ENCODE measurements at places on chromosomes 3 and 15.
A peak's percentile ranks its signal among the peaks of the same experiment; 100 is the strongest.

- DNase-seq = peak; percentile 15
Measured at GRCh38 chr3:59212128-59212779, 162.4 kb upstream of the CFAP20DC start.

DNA sequence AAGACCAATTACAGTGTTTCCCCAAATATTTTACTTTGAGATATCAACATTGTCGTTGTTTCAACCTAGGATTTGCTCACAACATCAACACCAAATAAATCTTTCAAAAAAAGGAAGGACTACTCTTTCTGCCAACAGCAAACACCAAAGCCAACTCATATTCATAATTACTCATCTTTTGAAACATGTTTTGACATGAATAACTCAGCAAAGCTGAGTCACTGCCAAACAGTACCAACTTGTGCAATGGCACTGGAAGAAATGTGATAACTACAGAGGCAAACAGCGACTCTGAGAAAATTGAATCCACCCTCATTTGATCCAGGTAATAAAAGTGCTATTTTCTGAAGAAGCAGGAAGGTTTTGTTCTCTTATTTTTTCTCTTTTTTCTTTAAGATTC is 67.2 kb downstream of the PEX5L start:
- peak; percentile 35 for DNase-seq

- no peak for DNase-seq
Measured at GRCh38 chr3:178263236-178263916, 272.9 kb upstream of the KCNMB2 start.

- no peak for DNase-seq
Measured at GRCh38 chr3:12157026-12157425, 1.7 kb downstream of the TIMP4 start.

GRCh38 chr3:100437721-100438622 is 36.6 kb downstream of the LNP1 start:
- no peak for DNase-seq

DNA sequence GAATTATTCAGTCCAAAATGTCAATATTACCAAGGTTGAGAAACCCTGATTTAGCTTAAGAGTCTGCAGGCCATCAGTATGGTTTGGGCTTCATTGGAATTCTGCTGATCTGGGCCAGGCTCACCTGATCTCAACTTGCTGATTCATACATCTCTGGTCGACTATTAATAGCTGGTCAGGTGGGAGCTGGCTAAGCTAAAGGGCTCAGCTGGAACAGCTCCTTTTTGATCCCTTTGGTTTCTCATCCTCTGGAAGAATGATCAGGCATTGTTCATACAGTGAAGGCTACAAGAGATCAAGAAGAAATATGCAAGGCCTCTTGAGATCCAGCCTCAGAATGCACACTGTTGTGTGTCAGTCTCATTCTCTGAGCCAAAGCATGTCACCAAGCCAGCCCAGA is 123.3 kb upstream of the MME start:
- DNase-seq = no peak

GRCh38 chr3:13411186-13411860 is 8.8 kb downstream of the NUP210 start:
- DNase-seq = no peak

DNA sequence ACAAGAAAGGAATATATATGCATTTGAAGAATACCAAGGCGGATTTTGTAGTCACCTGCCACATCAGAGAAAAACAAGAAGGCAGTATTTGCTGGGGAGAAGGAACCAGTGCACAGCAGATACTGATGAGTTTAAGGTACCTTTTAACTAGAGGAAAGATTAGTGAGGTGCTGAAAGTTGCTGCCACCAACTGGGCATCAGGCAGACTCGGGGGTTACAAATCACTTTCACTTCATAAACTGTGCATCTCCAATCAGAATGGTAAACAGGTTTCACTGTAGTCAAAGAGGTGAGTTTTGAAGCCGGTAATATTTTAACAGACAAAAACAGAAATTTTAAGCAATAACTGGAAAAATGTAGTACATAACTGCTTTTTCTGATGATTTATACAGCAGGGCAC is 4.1 kb downstream of the FBN1 start:
- DNase-seq = no peak

DNA sequence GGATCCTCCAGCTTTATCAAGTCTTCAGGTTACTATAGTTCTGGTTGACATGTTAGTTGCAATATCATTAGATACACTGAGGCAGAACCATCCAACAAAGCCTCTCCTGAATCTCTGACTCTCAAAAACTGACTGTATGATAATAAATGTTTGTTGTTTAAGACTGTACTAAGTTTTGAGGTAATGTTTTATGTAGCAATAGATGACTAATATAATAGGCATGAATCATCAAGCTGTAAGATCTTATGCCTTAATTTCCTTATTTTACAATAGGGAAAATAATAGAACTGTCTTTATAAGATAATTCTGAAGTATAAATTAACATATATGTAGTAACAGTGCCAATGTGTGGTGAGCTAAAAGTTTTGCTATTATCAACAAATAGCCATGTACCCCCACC is 88.9 kb upstream of the TBC1D5 start:
- DNase-seq = no peak

DNA sequence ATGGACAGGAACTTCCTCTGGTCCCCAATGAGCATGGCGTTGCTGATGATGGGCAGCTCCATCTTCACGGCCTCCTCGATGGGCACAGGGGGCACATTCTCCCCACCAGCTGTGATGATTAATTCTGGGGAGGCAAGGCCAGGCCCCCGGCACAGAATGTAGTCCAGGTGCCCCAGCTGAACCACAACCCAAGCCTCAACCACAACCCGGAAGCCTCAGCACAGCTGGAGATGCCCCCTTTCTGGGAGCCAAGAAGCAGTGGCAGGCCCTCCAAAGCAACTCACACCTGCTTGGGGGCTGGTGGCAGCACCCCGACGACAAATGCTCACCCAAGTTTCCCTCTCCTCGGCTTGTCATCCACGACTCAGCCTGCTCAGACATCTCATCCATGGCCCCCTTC is 25.2 kb downstream of the IDH3A start:
- DNase-seq = no peak

DNA sequence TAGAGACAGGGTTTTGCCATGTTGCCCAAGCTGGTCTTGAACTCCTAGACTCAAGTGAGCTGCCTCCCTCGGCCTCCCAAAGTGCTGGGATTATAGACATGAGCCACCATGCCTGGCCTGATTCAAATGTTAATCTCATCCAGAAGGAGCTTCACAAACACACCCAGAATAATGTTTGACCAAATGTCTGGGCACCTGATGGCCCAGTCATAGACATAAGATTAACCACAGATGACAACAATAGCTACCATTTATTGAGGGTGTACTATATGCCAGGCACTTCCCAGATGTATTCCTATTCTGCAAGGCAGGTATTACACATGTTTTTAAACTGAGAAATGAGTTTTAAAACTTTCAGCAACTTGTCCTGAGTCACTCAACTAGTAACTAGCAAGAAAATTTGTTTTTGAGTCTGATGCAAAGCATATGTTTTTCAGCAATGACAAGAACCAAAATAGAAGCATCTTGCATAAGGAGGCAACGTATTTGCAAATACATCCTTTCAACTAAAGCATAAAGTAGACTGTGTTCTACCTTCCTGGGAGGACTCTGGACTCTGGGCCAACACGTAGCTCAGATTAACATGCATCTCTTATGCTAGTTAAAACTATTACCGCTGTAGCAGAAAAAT is 8.1 kb upstream of the SPG21 start:
- DNase-seq = no peak

- no peak for DNase-seq
Measured at GRCh38 chr15:80929689-80930088, 59.9 kb downstream of the MESD start.

DNA sequence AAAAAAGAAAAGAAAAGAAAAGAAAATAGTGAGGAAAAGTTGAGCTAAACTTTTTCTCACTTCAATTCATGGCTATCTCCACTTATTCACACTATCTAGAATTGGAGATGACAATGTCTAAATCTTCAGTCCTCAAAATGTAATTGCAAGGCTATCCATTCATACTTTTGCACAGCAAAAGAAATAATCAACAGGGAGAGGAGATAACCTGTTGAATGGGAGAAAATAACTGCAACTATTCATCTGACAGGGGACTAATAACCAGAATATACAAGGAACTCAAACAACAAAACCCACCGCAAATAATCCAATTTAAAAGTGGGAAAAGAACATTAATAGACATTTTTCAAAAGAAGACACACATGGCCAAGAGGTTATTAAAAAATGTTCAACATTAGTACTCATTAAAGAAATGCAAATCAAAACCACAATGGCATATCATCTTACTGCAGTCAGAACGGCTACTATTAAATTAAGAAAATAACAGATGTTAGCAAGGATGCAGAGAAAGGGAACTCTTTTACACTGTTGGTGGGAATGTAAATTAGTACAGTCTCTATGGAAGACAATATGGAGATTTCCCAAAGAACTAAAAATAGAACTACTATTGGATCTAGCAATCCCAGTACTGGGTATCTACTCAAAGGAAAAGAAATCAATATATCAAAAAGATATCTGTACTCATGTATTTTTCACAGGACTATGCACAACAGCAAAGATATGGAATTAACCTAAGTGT is 73.5 kb upstream of the PPIB start:
- DNase-seq = no peak

DNA sequence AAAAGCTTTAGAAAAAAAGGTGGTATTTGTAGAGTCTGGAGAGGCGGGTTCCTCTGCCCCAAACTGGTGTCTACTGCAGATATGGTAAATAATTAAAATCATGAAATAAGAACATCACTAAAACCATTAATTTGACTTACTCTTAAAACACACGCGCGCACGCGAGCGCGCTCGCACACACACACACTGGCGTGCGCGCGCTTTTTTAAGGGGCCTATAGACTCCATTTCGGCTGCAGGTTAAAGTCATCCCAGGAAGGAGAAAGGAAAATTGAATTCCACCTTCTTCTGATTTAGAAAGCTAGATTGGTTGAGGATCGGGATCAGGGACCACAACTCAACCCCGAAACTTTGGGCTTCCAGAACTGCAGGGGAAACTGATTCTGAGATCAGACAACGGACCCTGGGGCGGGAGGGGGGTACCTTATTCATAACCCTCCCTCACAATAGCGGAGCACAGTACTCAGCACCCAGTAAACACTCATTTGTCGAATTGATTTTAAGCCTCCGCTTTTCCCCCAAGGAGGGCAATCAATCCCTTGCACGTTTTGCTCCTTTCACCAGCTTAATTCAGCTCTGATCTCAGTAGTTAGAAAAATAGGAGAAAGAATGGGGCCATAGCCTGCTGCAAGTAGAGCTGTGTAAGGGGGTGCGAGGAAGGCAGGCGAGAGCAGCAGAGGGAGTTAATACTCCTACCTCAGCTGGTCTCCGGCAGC is 509 bp upstream of the LRRC3B start:
- DNase-seq = no peak

- no peak for DNase-seq
Measured at GRCh38 chr15:41105348-41106334, 10.4 kb downstream of the INO80 start.

DNA sequence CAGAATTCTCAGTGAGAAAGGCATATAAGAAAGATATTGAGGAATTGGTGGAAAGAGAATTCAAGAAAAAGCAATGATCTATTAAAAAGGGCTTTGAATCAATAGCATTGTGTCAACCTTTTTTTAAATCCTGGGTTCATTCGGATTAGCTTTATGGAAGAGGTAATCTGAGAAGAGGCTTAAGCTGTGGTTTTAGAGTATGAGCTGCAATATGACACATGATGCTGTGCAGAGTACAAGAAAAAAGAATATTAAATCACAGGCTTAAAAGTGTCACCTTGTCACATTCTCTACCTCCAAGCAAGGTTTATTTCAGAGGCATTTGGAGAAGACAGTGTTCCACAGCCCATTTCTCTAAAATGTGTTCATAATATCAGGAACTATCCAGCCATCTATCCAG is 128.9 kb downstream of the RTP4 start:
- DNase-seq = no peak

DNA sequence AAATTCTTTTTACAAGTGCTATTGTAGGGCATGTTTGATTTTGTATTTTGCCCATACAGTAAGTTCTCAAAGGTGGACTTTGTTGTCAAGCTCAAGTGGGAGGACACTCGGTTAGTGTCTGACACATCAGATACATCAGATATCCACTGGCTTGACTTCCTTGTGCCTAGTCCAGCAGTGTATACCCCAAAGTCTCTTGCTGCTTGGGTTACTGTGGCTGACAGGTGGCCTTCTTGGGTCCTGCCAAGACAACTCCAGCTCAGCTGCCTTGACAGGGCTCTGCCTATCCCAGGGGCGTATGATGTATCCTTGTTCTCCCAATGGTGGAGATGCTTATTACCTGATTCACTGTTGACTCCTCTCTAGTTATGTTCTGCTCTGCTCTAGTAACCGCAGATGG is 214.9 kb downstream of the CBLB start:
- no peak for DNase-seq

- DNase-seq = no peak
Measured at GRCh38 chr15:31435912-31436628, 109.4 kb downstream of the KLF13 start.

- no peak for DNase-seq
Measured at GRCh38 chr3:102180280-102180931, 254.4 kb upstream of the ZPLD1 start.

DNA sequence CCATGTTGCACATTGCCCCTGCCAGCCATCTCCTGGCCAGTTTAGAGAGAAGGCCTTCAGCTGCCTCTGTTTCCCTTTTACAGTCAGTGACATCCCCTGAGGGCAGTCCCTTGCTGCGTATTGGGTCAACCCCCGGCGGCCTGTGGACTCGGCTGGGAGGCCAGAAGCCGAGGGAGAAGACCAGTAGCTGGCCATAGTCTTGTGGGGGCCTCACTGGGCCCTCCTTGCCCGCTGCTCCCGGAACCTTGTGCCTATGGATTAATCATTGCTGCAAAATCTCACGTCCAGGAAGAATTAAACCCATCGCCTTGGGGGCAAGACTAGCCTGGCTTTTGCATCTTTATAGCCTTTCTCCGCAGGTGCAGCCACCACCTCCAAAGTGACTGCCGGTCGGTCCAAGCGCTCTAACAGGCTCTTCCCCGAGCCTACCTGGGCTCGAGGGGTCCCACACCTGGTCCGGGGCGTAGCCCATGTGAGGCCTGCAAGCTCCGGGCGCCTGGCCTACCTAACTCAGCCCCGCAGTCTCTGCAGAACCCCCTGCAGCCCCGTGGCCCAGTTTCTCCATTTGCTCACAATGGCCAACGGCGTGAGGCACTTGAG is 870 bp upstream of the CHAC1 start:
- no peak for DNase-seq

- DNase-seq = no peak
Measured at GRCh38 chr3:82031596-82031995, 270.2 kb upstream of the GBE1 start.

- DNase-seq = no peak
Measured at GRCh38 chr3:23402728-23403492, 199.8 kb downstream of the UBE2E2 start.

DNA sequence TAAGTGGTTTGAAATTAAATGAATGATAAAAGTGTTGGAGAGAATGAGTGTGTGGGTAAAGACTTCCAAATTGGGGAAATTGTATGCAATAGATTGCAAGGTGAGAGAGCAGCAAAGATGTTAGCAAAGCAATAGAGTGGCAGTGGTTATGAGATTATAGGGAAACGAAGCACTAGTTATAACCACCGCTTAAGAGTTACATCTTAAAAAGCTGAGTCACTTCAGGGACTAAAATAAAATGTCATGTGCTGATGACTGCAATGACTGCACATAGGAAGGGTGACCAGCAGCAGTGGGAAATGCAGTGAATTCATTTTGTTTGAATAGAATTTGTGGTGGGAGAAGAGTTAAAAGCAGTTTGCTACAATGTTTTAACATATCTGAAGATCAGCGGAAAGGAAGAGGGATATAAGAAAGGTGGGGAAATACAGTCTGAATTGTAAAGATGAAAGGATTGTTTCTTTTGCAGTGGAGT is 127.3 kb downstream of the RAP2B start:
- DNase-seq = no peak

- no peak for DNase-seq
Measured at GRCh38 chr3:146124126-146124801, 36.7 kb downstream of the PLOD2 start.
